ENCODE measurements at places on chromosomes 2 and 18. TPM values are rescaled to one million over a fixed set of nuclear protein-coding genes. Genes with fewer than 3 reads are reported as not detected.

GRCh38 chr2:50395605-50396297, 636.2 kb downstream of the NRXN1 start:
- DNase-seq: no peak

- no peak for DNase-seq
Observed at GRCh38 chr18:2823202-2823601, 23.6 kb upstream of the EMILIN2 start.

- DNase-seq: no peak
Observed at GRCh38 chr18:32112826-32113225, 21.2 kb downstream of the RNF138 start.

DNA sequence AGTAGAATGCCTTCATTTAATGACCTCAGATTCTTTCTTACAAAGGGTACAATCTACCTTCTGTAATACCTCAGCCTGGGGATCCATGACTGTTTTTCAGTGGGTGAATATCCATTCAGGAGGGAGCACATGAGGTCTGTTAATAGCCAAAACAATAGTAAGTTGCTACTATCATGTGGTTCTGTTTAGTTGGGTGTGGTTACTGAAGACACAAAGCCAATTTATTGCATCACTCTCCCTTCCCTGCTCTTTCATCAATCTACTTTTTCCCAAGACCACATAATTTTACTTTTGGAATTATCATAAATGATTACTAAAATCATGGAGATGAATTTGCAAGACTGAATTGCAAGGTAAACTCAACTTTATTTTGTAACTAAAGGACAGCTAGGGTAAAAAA, 254.2 kb downstream of the GALNT13 start:
- no peak for DNase-seq

- no peak for DNase-seq
Observed at GRCh38 chr2:232139171-232139594, 177.7 kb downstream of the DIS3L2 start.

- DNase-seq: no peak
Observed at GRCh38 chr2:139685090-139685983, 905.1 kb upstream of the NXPH2 start.

DNA sequence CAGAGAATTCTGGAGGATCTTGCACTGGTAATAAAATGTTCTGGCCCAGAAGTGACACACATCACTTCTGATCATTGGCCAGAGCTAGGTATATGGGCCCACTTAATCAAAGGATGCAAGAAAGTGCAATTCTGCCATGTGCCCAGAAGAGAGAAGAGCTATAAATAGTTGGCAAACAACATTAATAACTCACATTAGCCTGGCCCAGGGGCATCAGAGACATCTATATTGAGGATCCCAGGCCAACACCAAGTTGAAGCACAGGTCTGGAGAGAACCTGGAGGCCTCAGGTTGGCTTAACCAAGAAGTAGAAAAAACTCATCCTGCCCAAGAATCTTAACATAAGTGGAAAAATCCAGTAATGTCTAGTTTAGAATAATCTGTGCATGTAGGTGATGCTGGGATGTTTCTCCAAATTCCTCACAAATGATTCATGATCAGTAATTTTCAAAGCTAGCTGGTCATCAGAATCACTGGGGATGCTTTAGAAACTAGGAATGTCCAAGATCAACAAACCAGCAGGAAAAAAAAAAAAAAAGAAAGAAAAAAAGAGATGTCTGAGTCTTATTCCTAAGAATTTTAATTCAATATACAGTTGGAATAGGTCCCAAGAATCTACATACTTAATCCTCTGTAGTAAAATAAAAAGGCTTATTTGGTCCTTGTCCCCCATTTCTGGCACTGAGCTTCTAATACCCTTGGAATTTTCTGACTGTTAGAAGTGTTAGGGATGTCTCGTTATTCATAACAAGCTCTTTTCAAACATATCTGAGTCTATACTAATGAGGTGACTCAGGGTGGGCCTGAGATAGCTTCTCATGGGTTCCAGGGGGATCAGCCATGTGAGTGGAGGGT, 35.0 kb upstream of the EVA1A start:
- no peak for DNase-seq

GRCh38 chr2:27347641-27348040, 8.9 kb downstream of the GTF3C2 start:
- no peak for DNase-seq

- no peak for DNase-seq
Observed at GRCh38 chr2:233248999-233249398, 2.5 kb upstream of the ATG16L1 start.

DNA sequence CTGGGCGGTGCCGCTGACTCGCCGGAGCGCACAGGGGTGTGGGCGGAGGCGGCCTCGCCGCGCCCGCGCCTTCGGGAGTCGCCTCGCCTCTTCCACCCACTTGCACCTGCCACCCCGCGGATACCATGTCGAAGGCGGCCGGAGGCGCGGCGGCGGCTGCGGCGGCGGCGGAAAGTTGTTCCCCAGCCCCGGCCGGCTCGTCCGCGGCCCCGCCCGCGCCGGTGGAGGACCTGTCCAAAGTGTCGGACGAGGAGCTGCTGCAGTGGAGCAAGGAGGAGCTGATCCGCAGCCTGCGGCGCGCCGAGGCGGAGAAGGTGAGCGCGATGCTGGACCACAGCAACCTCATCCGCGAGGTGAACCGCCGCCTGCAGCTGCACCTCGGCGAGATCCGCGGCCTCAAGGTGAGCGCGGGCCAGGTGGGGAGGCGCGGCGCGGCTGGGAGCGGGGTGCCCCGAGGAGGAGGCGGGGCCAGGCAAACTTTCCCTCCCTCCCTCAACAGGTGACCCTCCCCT, 766 bp downstream of the CCDC85A start:
- no peak for DNase-seq

DNA sequence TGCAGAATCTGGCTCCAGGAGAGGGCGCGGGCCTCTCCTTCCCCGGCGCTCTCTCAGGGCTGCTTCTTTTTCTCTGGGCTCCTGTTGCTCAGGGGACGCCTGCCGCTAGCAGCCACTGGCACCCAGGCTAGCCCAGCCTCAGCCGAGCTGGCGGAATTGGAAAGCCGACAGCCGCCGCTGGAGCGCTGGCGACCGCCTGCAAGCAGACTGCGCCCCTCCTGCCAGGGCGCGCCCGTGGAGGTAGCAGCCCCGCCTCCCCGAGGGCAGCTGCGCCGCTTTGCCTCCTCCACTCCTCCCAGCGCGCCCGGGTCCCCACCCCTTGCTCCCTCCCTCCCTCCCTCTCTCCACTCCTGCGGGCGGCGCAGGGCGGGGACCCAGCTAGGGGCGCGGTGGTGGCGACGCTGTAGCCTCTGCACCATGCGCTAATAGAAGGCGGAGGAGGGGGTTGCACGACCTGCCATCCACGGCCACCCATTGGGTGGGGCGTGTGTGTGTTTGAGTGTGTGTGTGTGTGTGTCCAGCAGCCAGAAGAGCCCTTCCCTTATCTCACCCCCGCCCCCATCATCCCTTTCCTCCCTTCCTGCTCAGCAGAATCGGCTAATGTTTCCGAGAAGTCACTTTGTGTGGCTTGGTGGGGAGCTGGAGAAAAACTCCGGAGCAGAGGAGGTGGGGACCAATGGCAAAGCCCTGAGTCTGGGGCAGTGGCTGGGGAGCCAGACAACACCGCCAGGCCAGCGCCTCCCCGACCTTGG, at the start of gene SCN9A:
Gene SCN9A (minus strand): TSS at position 209 of the 752 bp plus-strand sequence. CDS start 64,188 bp downstream, outside the sequence.
- DNase-seq: peak; percentile 83

DNA sequence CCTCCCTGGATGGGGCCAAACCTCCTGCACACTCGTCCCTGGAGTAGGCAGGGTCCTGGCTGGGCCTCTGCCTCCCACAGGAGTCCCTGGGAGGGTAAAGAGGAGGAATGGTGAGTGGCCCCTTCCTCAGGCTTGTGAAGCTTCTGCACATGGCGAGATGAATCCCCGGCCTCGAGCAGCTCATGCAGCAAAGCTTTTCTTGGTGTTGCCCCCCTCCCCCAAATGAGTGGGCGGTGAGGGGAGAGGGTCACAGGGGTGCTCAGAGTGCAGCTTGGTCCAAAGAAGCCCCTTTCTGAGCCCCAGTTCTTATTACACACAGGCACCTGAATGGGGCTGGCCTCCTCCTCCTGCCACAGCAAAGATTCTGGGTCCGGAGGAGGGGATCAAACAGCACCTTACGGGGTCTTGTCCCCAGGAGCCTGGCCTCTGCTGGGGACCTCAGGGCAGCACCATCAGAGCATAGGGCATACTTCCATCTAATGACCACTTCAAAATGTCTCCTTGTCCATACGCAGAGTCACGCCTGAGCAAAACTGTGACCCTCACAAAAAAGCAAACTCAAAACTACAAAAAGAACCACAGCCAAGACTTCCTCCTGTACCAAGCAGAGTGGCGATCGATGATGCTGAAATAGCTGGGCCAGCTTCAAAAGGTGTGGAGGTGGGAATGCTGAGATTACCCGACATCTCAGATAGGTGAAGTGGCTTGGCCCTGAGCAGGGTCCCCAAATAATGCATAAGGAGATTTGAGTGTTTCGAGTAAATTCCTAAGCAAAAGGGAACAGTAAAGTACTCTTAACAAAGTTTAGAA, 148.4 kb upstream of the TWIST2 start:
- no peak for DNase-seq

- DNase-seq: no peak
Observed at GRCh38 chr2:127061375-127062273, 45.3 kb downstream of the BIN1 start.

- no peak for DNase-seq
Observed at GRCh38 chr18:68417166-68417799, 297.6 kb downstream of the TMX3 start.

DNA sequence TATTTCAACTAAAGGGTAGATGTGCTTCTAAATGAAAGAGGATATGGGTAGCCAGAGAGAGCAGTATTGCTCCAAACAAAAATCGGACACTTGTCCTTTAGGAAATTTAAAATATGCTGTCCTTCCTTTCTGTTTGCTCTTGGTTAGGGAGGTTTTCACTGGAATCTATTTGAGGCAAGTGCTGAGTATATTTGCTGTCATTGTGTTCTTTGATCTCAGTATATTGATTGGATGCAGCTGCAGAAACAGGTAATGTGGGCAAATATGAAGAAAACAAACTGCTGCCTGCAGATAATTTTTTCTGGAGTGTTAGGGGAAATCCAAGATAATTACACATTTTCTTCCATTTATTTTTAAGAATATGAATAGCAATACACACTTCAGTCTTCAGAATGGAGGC, 410.2 kb downstream of the NCKAP5 start:
- DNase-seq: no peak

DNA sequence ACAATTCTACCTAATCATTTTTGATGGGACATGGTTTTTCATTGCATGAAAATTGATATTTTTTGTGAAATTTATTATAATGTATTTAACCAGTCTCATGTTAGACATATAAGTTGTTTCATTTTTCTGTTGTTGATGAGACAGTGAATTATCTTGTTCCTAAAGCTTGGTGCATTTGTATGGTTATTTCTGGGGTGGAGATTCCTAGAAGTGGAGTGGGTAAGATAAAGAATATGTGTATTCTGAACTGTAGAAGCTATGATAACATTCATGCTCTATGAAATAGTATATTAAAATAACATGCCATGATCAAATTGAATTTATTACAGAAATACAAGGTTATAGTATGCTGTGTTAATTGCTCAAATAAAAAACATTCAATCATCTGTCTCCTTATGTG, 69.2 kb downstream of the BOLA3 start:
- DNase-seq: no peak

GRCh38 chr18:55001394-55002024, 42.2 kb upstream of the CCDC68 start:
- DNase-seq: no peak

- no peak for DNase-seq
Observed at GRCh38 chr2:219289537-219290361, 10.6 kb downstream of the DNAJB2 start.

DNA sequence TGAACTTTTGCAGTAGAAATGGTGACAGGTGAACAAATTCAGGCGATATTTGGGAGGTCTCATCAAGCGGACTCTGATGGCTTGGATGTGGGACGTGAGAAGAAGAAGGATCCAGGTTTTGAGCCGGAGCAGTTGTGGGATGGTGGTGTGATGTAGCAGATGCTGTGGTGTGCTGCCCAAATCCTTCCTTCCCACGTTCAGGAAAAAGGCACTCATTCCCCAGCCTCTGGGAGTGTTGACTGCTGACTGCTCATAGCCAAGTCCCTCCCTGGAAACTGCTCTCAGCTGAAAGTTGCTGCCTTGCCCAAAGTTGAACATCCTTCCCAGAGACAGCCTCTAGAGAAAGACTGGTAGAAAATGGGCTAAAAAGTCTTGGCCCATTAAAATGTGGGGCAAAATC, 890.3 kb upstream of the ACVR2A start:
- no peak for DNase-seq

GRCh38 chr2:155393406-155393805, 694.9 kb downstream of the KCNJ3 start:
- DNase-seq: no peak

DNA sequence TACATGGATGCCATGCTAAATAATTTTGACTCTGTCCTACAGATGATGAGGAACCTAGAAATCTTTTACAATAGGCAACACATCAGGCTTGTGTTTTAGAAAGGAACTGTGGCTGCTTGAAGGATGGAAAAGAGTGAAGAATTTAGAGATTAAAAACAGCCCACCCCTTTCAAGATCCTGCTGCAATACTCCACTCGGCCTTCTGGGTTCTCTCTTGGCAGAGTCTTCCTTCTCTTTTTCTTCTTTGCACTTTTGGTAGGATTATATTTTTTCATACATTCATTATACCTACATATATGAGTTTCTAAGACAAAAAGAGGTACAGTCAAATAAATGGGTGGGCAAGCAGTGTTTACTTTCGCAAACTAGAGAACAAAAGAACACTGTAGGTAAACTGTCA, 474.3 kb downstream of the ERBB4 start:
- DNase-seq: no peak

DNA sequence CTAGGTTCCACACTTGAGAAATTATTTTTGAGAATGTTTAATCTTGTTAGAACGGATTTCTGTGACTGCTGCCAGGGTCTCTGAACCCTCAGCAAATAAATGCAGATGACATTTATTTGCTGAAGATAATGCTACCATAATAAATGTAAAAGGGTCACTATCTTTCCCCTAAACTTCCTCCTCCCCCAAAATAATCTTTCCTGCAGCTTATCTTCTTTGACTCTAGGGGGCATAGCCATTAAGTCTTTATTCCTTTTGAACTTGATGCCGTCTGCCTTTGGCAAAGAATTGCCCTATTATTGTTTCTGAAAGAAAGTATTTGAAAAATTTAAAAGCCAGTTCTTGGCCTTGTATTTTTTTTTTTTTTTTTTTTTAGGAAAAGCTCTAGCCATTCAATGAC, 63.6 kb upstream of the ACSL3 start:
- DNase-seq: no peak

DNA sequence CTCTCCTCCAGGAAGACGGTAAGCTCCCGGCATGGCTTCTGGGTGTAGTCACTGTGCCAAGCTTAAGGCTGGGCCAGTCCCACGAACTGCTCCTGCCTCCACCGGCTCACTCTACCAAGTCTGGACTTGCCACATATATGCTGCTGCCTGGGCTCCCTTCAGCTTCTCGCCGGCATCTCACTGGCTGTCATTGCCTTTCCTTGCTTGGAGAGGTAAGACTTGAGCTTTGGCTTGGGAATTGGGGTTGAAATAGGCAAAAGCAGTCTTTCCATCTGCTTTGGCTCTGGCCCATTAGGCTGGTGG, 481.0 kb downstream of the TGIF1 start:
- DNase-seq: no peak

ATAD2B gene
- total RNA-seq: 25.7 TPM

DSG4 gene
- 0.17 TPM for total RNA-seq

ABCB11 gene
- total RNA-seq: not detected

EVA1A gene
- 10.8 TPM for total RNA-seq

TWIST2 gene
- total RNA-seq: 0.95 TPM

SLC30A3 gene
- 0.53 TPM for total RNA-seq

FOXD4L1 gene
- total RNA-seq: not detected

PLGLB2 gene
- total RNA-seq: 3.4 TPM

AGPS gene
- 52.1 TPM for total RNA-seq

IL36RN gene
- total RNA-seq: 12.0 TPM

KLHL30 gene
- total RNA-seq: 0.07 TPM

PAX3 gene
- 66.7 TPM for total RNA-seq
